ENCODE measurements at places on chromosomes 4 and X.

DNA sequence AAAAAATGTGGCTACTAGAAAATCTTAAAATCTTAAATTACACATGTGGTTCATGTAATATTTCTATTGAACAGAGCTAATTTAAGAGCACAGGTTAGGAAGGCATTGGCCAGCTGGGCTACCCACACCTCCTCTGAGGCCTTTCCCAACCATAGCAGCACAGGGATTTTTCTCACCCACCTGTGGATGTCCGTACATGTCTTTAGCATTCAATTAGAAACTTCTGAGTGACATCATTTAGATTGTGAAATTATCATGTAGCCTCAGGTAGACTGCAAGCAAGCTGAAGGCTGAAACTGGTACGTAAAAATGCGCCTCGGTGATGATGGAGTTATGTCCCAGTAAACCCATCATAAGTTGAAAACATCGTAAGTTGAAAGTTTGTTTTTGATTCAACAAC lies 31.2 kb downstream of the SCARB2 start:
- no peak for DNase-seq

DNA sequence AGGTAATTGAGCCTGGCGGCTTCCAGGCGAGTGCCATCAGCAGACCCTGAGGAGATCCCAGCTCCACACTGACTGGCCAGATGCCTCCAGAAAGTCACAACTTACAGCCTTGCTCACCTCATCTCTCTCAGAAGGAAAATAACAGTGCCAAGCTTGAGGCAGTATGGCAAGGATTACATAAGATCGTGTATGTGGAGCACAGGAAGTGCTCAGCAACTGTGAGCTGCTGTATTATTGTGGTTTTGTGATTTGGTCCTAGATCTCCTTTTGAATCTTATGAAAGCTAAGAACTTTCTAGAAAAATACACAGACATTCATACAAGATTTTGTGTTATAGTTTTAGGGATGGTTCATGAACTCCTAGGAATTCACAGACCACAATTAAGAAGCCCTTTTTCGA lies 14.0 kb downstream of the RASL11B start:
- no peak for DNase-seq

GRCh38 chr4:71405791-71406190 lies 67.0 kb downstream of the SLC4A4 start:
- DNase-seq = no peak

DNA sequence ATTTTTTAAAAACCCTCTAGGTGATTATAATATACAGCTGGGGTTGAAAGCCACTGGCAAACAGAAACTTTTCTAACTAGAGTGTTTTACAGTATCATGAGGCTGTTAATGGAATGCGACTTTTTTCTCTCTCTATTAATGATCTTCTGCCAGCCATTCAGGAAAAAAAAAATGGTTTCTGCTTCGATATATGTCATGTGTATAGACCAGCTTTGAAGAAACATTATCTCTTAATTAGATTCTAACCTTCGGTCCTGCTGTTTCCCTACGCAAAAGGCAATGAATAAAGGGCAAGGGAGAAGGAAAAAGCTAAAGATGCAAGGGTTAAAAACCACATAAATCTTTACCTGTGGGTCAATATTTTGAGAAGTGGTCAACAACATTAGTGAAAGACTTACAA lies 1662.1 kb upstream of the TENM3 start:
- DNase-seq = no peak

GRCh38 chrX:129452523-129452922 lies 70.8 kb downstream of the SMARCA1 start:
- DNase-seq = no peak

DNA sequence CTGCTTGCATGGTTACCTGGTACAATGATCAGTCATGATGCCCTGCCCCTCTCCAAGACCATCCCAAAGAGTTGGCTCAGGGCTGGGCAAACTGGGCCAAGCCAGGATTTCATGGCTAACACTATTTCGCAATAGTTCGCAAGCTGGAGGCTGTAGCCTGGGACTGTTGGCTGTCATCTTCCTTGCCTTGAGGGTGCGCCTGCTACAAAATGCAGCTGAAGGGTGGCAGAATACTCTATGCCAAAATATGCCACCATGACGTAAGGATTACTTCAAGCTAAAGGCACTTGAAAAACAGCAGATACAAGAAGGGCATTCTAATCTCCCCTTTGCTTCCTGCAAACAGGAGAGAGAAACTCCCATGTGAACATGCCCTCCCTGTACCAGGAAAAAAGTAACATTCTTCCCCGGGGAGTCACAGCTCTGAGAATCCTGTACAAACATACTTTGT lies 21.0 kb downstream of the SAT1 start:
- DNase-seq = peak; percentile 80

Measured in RPMI7951 (cell line).